ENCODE measurements at places on chromosomes 1 and 21. TPM values are rescaled to one million over a fixed set of nuclear protein-coding genes. Genes with fewer than 3 reads are reported as not detected.
A peak's percentile ranks its signal among the peaks of the same experiment; 100 is the strongest.

- DNase-seq = no peak
Measured at GRCh38 chr21:38254970-38255369, 1.8 kb upstream of the KCNJ15 start.

DNA sequence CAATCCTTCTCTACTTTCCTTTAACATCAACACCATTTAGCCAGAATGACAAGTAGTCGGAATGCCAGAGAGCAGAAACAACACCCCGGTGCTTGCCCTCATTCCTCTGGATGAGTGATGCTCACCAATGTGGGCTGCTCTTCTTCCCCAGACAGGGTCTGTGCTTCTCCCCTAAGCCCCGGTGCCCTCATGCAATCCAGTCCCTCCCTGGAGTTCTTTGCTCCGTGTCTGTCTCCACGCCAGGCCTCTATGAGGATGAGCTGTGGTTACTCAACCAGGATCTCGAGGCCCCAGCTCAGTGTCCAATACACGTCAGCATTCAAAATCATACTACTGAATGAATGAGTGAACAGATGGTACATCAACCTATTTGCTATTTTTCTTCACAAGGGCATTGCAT is 29.7 kb upstream of the PDE9A start:
- no peak for DNase-seq

DNA sequence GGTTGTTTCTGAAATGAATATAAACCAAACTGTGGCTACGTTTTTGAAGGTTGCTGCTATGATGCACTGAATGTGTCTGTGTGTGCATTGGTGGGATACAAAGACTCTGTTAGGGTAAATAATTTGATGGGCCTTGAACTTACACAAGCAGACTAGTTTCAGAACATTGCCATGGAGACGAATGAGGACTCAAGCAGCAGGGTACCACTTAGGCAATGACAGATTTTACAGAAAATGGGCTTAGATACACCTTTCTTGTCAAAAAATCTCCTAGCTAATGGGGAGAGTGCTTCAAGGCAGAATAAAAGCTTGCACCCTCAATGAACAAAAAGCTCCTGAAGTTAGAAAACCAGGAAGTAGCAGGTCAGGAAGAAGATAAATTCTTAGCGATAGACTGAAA is 55.7 kb downstream of the IER5 start:
- DNase-seq = no peak

GRCh38 chr1:223492044-223492443 is 98.8 kb downstream of the CCDC185 start:
- DNase-seq = no peak

DNA sequence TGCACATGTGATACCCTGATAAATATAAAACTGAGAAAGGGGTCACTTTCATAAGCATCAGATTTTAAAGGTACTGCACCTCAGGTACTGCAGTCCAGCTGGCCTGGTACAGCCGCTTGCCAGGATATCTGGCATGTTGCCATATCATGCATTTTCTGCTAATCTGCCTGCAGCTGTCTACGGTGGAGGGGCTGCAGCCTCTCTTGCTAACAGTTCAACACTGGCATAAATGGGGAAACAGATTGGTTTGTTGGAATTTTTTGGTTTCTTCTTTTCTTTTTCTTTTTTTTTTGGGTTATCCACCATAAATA is 71.5 kb downstream of the MIS18A start:
- no peak for DNase-seq

GRCh38 chr1:53477651-53478501 is 18.7 kb downstream of the DMRTB1 start:
- DNase-seq = no peak

DNA sequence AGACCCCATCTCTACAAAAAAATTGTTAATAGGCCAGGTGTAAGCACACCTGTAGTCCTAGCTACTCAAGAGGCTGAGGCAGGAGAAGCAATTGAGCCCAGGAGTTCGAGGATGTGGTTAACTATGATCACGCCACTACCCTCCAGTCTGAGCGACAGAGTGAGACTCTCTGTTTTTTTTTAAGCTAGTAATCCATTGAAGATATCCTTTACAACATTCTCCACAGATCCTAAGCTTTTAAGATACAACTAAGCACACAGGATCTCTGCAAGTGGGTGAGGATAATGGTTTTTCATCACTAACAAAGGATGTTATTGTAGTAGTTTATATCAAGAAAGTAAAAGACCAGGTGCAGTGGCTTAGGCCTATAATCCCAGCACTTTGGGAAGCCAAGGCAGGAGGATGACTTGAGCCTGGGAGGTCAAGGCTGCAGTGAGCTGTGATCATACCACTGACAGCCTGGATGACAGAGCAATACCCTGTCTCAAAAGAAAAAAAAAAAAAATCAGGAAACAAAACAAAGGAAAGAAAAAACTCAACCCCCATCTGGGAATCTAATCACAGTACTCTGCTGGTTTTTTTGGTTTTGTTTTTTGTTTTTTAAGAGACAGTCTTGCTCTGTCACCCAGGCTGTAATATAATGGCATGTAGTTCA is 166.1 kb downstream of the RERE start:
- no peak for DNase-seq

- no peak for DNase-seq
Measured at GRCh38 chr1:158362941-158363340, 9.2 kb downstream of the CD1E start.

KCNN3 gene
- 3.8 TPM for total RNA-seq

RGS7 gene
- not detected for total RNA-seq

ARHGEF16 gene
- 0.28 TPM for total RNA-seq

LPAR3 gene
- total RNA-seq = 49.0 TPM

GRCh38 chr1:213871179-213871578 is 116.6 kb upstream of the PROX1 start:
- DNase-seq = no peak

KIAA0040 gene
- 22.9 TPM for total RNA-seq

GSTM4 gene
- total RNA-seq = 37.3 TPM

ENTREP3 gene
- 22.3 TPM for total RNA-seq

DNA sequence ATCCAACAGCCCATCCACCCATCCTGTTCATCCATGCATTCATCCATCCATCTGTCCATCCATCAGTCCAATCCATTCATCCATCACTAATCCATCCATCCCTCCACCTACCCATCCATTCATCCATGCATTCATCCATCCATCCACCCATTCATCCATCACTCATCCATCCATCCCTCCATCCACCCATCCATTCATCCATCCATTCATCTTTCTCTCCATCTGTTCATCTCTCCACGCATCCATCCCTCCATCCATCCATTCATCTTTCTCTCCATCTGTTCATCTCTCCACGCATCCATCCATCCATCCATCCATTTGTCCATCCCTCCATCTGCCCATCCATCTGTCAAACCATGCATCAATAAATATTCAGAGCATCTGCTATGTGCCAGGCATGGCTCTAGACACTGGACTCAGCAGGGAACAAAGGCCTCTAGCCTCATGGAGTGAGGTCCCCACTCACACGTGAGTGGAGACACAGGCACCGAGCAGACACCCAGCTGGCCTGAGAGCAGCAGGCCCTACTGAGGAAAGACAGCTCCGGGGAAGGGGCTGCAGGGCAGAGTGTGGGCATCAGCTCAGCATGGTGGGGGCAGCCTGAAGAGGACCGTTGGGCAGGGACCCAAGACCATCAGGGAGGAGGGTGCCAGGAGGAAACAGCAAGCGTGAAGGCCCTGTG is 9.6 kb downstream of the KRTAP10-1 start:
- peak; percentile 27 for DNase-seq

MAP3K6 gene
- 52.7 TPM for total RNA-seq

SPRR2B gene
- total RNA-seq = not detected
